Fibroblast of pulmonary artery (primary cell): ENCODE measurements at places on chromosomes 3 and 15.

GRCh38 chr15:39697509-39697908 is 85.1 kb downstream of the FSIP1 start:
- no peak for DNase-seq

GRCh38 chr15:34656005-34656796 is 72.8 kb upstream of the GOLGA8B start:
- DNase-seq, result no peak

- no peak for DNase-seq
Measured at GRCh38 chr15:65081758-65082157, 5.2 kb downstream of the KBTBD13 start.

GRCh38 chr3:144162042-144162441 is 190.4 kb downstream of the DIPK2A start:
- DNase-seq, result peak; percentile 71

- DNase-seq, result no peak
Measured at GRCh38 chr15:79316864-79317263, 6.0 kb downstream of the TMED3 start.

GRCh38 chr15:69612112-69612511 is 159.5 kb downstream of the RPLP1 start:
- no peak for DNase-seq

- no peak for DNase-seq
Measured at GRCh38 chr15:80497221-80497620, 93.0 kb downstream of the ARNT2 start.

GRCh38 chr3:123439806-123440580 is 8.9 kb downstream of the ADCY5 start:
- DNase-seq, result no peak

- DNase-seq, result peak; percentile 68
Measured at GRCh38 chr15:80173022-80173759, 20.4 kb downstream of the FAH start.

- DNase-seq, result no peak
Measured at GRCh38 chr3:10645800-10646199, 140.4 kb upstream of the ATP2B2 start.

GRCh38 chr3:122055215-122055614 is at the start of gene CD86:
Gene CD86 (plus strand): TSS chr3:122055362. CDS start chr3:122055490, 128 bp downstream.
- DNase-seq, result no peak

DNA sequence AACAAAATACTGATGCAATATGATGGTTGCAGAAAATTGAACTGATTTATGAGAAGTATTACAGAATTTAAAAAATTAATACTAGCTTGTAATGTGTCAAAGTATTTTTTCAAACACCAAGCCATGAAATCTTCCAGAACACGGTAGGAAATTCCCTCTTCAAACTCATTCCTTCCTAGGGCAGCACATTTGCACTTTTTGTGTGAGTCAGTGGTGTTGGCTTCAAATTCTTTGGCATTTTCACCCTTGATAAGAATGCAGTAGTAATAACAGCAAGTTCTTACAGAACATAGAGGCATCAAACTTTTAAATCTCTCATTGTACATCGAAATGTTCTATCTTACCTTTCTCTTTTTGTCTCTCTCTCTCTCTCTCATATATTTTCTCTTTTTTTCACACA is 191.8 kb downstream of the CGGBP1 start:
- peak; percentile 8 for DNase-seq

GRCh38 chr3:89368846-89369245 is 261.4 kb downstream of the EPHA3 start:
- DNase-seq, result no peak

DNA sequence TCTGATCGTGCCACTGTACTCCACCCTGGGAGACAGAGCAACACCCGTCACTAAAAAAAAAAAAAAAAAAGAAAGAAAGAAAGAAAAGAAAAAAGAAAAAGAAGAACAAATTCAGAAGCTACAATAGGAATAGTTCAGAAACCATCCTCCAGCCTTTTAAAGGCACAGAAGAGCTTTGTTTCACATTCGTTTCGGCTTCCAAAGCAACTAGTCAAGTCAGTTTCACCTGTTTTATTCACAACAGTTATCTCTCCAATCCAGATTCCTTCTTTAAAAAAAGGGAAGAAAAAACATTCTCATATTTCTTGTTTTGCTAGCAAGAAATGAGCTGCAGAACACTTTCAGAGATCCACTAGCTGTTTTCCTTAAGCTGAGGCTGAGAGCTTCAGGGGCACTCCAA is 767.7 kb upstream of the CFAP20DC start:
- no peak for DNase-seq

- DNase-seq, result no peak
Measured at GRCh38 chr3:151931171-151931570, 57.7 kb downstream of the SUCNR1 start.

DNA sequence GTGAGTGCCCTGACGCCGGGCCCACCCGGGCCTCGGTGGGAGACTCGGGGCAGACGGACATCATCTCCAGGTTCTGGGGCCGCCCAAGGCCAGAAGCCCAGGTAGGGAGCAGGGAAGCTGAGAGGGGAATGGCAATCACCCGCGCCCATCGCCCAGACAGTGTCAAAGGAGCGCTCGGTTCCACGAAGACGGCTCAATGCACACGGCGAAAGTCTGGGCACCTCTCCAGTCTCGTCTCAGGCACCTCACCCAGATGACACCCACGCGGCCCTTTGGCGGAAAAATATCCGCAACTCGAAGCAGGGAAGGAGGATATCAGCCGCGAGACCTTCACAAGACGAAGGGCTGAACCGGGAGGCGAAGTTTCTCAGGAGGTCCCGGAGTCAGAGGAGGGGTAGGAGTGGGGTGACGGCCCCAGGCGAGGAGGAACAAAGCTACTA is 916 bp downstream of the IL17RD start:
- DNase-seq, result peak; percentile 26

DNA sequence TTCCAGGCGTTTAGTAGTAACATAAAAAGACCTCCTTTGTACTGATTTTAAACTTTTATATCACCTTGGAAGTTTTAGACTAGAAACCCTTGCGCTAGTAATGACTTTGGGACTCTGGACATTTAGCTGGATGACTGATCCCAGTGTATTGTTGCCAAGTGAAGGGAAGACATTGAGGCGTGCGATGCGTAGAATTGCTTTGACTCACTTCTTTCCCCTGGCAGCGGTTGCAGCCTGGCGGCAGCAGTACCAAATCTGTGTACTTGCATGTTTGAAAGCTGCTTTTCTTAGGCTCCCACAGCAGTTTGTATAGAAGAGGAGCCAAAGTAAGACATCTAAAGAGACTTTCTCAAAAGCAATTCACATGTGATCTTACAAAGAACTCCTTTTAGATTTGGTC is 151.6 kb downstream of the BBX start:
- peak; percentile 33 for DNase-seq

GRCh38 chr3:42524751-42525150 is 22.3 kb downstream of the VIPR1 start:
- no peak for DNase-seq

DNA sequence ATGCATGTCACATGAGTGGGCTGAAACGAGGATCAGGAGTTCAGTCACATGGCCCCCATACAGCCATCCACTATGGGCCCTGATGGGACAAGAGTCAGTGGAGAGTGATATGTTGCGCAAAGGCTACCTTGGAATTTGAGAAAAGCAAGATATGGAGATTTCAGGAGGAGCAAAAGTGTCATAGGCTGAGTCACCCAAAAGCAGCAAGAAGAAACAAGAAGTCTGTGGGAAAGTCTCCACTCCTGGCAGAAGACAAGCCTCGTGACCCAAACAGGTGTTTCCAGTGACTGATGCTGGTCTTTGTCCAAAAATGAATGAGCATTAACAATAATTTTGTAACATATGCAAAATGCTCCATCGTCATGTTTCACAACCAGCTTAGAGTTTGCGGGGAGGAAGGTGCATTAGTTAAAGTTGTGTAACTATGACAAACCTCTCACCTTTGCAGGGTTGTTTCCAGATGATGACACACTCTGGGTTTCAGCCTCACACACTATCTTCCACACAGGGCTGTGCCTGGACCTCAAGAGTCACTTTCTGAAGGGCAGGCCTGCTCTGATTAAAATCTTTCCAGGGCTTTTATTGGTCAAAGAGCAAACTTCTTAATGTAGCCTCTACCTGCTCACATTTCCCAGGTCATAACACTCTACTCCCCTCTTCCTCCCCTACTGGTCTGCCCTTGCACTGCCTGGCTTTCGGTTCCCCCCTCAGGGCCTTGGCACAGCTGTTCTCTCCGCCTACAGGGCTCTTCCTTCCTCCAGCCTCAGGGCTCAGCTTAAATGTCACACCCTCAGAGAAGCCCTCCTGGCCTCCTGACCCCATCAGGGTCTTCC is 3.9 kb upstream of the DNASE1L3 start:
- DNase-seq, result peak; percentile 39

GRCh38 chr3:59502806-59503205 is 453.0 kb upstream of the CFAP20DC start:
- DNase-seq, result peak; percentile 47
